ENCODE measurements at places on chromosomes 11 and 22.

DNA sequence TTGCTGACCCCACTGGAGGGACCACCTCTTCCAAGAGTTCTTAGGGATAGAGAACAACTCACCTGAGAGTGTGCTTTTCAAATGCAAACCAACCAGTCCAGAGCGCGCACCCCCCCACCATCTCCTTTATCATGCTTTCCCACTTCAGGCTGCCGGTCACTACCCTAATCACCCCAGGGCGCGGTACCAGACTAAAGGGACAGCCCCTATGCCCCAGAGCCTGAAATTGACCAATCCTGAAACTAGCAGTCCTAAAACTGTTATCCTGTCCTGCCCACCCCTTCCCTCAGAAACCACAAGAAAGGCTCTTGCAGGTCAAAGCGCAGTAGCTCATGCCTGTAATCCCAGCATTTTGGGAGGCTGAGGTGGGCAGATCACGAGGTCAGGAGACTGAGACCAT is 37.0 kb downstream of the NEAT1 start:
- no peak for DNase-seq

GRCh38 chr11:11239959-11240358 is 113.1 kb downstream of the CSNK2A3 start:
- DNase-seq, result no peak

DNA sequence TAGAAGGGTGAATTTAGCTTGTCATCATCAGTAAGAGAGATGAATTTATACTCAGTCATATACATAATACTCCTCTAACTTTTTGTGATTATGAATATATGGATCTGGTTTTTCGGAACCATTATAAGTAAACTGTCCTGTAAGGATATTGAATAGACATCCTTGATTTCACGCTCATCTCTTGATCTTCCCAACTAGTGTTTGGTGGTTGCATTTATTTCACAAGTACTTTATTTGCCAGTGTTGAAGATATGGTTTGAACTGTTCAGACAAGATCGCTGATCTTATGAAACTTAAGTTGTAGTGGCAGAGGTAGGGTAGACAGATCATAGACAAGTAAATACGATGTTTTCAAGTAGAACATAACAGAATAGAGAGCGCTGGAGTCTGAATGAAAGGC is 3.0 kb downstream of the FBXO7 start:
- no peak for DNase-seq

DNA sequence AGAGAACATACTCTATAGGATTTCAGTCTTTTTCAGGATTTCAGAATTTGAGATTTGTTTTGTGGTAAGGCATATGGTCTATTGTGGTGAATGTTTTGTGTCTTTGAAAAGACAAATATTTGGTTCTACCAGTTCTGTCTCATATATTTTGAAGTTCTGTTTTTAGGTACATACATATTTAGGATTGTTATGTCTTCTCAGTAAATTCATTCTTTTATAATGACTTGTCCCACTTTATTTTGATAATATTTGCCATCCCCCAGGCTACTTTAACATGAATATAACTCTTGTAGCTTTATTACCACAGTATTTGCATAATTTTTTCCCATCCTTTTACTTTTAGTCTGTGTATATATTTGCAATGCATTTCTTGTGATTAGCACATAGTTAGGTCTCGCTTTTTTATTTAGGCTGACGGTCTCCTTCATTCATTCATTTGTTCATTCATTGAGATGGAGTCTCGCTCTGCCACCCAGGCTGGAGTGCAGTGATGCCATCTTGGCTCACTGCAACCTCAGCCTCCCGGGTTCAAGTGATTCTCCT is 32.1 kb downstream of the MTMR3 start:
- no peak for DNase-seq

GRCh38 chr11:15645201-15645600 is 530.5 kb downstream of the INSC start:
- DNase-seq, result no peak

DNA sequence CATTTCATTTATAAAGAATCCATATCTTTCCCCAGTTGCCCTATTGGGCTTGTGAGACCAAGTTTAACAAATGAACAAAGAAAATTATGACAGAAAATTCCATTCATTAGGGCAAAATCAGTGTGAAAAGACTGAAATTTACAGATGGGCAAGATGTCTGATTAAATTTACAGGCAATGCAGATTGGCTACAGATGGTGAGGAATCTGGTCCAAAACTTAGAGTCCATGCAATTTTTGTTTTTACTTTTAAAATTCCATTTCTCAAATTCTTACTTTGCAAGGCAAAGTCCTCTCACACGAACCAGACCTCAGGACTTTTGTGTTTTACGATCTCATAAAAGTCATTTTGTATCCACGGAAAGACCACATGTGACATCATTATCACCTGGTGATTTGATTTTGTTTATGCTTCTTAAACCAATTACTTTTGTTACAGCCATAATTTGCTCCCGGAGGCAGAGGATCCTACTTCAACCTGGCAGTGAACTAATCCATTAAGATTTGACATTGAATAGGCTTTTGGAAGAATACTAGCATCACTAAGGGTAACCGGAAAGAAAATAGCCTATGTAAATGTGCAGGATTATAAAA is 843.7 kb upstream of the CHORDC1 start:
- no peak for DNase-seq

Measured in activated T-cell treated with anti-CD3 and anti-CD28 coated beads for 4 hours (primary cell).